ENCODE measurements at places on chromosomes 2 and 18.

DNA sequence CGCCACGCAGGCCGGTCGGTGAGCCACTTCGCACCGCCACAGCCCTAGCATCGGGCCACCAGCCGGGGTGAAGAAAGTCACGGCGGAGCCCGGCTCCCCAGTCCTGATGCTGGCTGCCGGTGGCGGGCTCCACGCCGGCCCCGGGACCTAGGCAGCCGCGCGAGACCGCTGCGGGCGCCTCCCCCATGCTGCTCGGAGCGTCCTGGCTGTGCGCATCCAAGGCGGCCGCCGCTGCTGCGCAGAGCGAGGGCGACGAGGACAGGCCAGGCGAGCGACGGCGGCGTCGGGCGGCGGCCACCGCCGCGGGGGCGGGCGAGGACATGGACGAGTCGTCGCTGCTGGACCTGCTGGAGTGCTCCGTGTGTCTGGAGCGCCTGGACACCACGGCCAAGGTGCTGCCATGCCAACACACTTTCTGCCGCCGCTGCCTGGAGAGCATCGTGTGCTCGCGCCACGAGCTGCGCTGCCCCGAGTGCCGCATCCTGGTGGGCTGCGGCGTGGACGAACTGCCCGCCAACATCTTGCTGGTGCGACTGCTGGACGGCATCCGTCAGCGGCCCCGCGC, 433 bp downstream of the SH3RF3 start:
- DNase-seq: no peak

- no peak for DNase-seq
Measured at GRCh38 chr2:25566694-25567093, 106.7 kb downstream of the DTNB start.

DNA sequence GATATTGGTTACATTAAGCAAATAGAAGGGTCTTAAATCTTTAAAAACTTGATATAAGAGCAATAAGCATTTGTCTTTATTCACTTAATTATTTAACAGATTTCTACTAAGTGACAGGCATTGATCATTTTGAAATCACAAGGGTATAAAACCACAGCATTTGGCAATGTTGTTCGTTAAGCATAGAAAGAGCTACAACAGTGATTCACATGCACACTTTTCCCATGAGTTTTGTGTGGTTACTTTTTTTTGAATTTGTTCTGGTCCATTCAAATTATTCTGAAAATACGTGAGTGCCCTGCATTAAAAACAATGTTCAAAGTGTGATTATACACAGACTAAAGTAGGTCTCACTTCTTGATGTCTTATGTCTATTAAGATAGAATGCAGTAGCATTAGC, 52.2 kb downstream of the LYPD6B start:
- no peak for DNase-seq

DNA sequence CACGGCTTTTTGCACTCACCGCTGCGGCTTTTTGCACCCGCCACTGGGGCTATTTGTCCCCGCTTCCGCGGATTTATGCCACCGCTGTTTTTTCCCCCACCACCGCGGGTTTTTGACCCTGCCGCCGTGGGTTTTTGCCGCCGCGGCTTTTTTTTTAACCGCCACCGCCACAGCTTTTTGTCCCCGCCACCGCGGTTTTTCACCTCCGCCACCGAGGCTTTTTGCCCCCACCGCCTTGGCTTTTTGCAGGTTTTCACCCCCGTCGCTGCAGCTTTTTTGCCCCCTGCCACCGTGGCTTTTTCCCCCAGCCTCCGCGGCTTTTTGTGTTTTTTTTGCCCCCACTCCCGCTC, 2796.7 kb upstream of the TEKT4 start:
- no peak for DNase-seq

GRCh38 chr2:28063492-28063962, 173.0 kb downstream of the BABAM2 start:
- DNase-seq: no peak

DNA sequence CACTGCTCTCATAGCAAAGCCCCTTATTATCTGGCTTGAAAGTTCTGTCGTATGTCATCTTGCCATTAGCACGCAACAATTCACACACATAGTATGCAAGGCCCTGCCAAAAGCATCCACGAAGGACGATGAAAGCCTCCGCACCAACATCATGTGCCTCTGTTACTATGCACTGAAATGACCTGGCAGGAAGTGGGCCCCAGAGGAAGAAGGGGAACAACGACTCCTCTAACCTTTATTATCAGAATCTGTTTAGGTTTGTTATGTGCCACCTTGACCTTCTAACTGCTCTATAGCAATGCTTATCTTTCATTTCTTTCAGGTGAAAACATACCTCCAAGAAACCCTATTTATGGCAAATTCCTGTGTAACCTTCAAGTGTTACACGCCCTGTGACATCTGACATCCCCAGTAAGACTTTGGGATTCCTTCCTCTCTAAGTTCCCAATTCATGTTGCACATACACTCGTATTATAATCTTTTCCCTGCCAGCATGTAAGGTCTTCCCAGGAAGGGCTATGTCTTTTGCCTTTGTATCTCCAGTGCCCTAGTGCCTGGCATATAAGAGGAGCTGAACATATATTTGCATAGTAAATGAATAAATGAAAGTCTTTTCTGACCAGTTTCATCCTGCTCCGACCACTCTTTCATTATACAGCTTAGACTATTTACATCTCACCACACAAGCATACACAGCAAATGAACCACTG, 7.0 kb upstream of the NDUFV2 start:
- no peak for DNase-seq

DNA sequence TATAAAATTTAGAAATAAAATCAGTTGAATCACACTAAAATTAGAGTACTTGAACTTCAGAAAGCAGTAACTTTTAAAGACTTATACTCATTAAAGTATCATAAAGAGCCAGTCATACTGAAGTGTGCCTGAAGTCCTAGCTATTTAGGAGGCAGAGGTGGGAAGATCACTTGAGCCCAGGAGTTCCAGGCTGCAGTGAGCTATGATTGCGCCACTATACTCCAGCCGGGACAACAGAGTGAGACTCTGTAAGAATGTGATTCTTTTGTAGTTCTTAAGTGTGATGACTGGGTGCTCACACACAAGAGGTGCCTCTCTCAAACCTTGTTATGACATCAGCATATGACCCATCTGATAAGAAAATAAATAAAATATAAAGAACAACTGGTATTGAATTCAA, 14.6 kb downstream of the TLK1 start:
- no peak for DNase-seq

- DNase-seq: no peak
Measured at GRCh38 chr2:120764991-120765677, 29.5 kb downstream of the GLI2 start.

GRCh38 chr2:69946351-69947324, 14.8 kb downstream of the ASPRV1 start:
- DNase-seq: no peak

- DNase-seq: no peak
Measured at GRCh38 chr2:86661333-86661732, 37.7 kb upstream of the RNF103 start.

- DNase-seq: no peak
Measured at GRCh38 chr18:48798334-48799245, 152.2 kb downstream of the SMAD7 start.

- no peak for DNase-seq
Measured at GRCh38 chr2:215998636-215999035, 14.7 kb downstream of the MREG start.

DNA sequence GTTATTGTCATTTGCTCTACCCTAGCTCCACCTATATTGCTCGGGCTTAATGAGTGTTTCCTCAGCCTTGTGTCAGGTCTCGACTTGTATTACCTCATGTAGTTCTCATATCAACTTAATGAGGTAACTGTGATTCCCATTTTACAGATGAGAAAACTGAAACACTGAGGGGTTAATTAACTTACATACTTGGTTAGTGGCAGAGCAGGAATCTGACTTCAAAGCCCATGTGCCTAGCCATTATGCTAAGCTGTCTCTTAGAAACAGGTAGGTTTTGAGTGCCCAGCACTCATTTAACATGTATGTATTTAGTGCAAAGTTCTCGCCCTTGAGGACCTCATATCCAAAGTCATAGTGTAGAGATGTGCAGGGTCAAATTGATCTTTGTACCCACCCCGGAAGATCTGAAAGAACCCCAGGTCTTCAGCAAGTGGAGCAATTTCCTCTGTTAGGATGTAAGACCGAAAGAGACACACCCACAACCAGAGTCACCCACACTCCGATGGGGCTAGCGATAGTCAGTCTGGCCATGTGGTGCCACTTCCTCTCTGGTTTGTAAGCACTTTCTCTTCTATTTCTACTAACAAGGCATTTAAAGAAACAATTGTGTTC, 121.0 kb upstream of the SLC39A10 start:
- no peak for DNase-seq

DNA sequence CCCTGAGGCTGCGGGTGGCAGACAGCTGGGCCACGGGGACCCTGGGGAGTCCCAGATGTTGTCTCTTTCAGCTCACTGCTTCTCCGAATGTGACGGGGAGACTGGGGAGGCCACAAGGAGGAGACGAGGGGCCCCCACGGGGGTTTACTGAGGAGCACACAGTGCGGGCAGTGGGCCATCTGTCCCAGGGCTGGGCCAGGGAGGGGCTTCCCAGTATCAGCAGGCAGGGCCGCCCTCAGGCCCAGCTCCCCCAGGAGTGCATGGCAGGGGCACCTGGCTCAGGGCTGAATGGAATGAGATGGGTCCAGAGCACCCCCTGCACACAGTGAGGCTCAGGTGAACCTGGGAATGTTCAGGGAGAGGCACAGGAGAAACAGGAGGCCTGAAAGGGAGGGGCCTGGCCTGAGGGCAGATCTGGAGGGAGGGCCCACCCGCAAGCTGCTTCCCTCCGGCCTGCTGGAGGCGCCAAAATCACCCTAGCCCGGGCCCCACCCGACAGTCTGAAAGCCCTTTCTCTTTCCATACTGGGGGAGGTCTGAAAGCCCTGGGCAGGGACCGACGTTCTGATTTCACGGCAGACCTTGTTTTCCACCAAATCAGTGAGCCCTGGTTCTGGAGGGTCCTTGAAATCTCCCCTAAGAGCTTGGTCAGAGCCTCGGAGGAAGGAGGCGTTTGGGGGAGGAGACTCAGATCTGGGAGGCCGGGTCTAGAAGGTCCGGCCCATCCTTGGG, 35.5 kb upstream of the PTMA start:
- DNase-seq: no peak

DNA sequence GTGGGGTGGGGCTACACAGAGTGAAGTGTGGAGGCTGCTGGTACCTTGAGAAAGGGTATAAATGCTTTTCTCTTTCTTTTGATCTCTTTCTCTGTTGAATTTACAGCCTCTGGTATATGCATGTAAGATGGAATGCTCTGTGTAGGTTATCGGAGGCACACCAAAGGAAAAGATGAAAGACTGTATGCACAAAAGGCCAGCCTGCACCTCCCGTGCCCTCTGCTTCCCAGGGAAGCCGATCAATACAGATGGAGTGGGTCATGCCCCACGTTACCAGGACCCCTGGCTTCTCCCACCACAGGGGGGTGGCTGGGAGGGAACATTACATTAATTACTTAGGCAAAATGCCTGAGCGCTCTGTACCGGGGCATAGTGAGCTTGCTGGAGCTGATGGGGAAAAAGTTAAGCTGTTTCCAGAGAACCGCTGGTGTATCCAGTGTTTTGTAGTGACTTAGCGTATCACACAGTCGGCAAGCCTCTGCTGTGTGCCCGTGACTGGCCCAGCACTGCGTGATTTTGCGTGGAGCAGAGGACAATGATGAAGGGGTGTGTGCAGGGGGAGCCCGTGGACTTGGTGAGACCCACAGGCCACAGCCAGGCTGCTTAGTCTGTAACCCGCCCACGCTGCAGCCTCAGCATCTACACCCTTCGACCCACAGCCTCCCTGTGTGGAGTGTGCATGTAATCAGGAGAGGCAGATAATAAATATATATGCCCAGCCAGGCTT, 8.0 kb downstream of the ALLC start:
- DNase-seq: no peak

- DNase-seq: no peak
Measured at GRCh38 chr2:137381731-137382130, 582.5 kb upstream of the HNMT start.

DNA sequence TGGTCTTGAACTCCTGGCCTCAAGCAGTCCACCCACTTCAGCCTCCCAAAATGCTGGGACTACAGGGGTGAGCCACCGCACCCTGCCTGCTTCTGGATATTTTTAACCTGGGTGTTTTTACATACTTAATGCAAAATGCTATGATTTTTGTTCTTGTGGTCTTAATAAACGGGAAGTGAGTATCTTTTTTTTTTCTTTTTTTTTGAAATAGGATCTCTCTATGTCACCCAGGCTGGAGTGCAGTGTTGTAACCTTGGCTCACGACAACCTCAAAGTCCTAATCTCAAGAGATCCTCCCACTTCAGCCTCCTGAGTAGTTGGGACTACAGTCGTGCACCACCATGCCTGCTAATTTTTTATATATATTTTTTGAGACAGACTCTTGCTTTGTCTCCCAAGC, 19.2 kb upstream of the ASXL2 start:
- DNase-seq: no peak

- no peak for DNase-seq
Measured at GRCh38 chr2:172366596-172367150, 60.7 kb upstream of the ITGA6 start.

DNA sequence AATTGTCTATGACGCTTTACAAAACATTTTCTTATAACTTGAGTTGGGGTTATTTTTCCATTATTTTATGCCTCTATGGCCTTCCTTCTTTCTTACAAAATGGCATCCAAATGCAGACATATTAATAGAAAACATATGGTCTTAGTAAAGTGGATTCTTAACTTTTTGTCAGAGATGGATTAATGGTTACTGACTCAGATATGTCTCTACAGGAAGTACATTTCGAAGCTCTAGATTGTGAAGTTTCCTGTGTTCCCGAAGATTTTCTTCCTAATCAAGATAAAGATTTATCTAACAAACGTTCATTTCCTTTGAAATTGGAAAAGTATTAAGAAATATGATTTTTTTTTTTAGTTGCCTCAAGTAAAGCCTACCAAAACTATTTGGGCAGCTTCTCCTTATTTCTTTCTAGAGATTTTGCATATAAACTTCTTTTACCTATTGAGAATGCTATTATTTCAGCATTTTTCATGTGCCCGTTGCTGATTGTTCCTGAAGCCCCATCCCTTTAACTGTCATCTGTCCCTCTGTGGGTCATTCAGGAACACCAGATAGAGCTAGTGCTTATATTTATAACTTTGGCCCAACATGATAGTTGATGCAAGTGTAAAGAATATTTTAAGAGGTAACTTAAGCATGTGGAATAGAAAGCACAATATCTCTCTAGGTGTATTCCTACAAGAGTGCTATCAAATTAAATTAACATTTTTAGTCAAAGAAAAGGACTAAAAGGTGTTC, 498.0 kb downstream of the CCDC85A start:
- no peak for DNase-seq

DNA sequence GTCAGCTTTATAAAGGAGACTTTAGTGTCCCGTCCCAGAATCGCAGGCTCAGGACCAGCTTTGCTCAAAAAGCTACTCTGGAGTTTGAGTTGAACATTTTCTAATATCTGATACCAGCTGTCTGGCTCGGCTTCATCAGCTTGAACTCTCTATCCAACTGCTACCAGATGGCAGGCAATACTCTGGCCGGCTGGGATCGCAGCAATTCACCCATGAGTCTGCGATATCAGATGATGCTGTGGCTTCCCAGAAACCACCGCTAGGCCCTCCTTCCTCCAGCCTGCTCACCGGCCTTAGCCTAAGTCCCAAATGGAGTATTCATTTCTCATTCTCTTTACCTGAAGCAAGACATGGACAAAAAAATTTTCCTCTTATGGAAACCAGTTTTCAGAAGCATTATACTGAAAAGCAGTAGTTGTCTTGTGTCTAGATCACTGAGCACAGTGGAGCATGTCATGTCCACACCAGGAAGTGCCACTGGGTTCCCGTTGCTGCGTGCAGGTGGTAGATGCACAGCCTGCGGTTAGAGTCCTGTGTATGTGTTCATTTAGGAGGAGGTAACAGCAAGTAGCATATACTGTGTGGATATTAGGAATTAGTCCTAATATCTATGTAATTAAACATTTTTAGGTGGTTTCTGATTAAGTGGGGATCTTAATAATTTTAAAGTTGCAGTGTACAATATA, 162.0 kb upstream of the SOX11 start:
- DNase-seq: no peak

Measured in activated gamma-delta T cell (primary cell).